Thoracic aorta (tissue), 2 donors: ENCODE measurements at places on chromosomes 11 and 22.

- DNase-seq: no peak
Measured at GRCh38 chr11:120331301-120331996, 4.8 kb upstream of the ARHGEF12 start.

DNA sequence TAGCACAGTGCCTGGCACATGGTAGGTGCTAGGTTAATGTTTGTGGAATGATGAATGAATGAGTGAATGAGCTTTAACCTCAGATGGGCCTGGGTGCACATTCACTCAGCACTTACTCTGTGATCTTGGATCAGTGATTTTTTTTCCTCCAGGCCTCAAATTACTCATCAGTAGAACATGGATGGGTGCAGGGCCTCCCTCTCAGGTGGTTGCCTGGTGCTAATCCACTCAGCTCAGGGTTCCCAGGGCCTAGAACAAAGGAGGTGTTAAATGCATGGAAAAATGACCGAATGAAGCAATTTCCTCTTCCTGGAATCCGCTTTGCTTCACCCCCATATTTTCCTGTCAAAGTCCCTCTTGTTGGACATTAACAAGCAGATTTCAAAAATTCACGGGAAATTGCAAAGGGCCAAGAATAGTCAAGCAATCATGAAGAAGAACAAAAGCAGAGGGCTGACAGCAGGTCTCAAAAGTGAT is 93.5 kb downstream of the MYEOV start:
- DNase-seq: no peak

DNA sequence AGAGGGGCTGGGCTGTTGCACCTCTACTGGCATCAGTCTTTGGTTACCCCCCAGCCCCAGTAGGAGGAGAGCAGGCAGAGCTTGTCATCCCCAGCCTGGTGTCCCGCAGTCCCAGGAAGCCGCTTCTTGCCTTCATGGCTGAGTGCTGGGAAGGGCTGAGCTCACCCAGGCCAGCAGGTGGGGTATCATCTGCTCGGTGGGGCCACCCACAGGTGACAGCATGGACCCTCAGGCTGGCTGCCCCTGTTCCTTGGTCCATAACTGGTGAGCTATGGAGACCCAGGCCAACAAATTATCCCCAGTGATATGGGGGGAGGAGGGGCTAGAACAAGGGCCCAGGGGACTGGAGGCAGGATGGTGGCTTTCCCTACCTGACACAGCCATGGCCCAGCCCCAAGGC is 6.5 kb upstream of the RHOD start:
- DNase-seq: no peak

- no peak for DNase-seq
Measured at GRCh38 chr11:64849598-64850356, 5.3 kb upstream of the CDC42BPG start.

DNA sequence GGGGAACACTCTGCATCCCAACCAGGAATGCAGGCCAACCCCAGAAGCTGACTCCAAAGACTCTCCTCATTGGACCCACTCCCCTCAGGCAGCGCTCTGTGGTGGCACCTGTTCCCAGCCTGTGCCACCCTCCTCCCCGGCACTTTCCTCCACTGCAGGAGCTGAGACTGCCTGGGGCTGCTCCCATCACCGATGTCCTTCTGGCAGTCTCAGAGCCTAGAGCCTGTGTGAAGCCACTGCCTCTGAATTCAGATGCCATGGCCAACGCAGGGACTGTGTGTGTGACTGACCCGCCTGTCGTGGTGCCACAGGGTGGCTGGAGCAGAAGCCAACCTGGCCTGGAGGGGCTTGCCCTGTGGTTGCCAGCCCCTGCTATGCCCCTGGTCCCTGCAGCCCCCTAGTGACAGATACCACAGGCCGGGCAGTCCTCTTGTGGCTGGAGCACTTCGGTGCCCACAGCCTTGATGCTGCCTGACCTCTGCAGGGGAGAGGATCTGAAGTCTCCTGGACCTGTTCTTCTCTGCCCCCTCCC is 43.2 kb downstream of the TBX1 start:
- no peak for DNase-seq

DNA sequence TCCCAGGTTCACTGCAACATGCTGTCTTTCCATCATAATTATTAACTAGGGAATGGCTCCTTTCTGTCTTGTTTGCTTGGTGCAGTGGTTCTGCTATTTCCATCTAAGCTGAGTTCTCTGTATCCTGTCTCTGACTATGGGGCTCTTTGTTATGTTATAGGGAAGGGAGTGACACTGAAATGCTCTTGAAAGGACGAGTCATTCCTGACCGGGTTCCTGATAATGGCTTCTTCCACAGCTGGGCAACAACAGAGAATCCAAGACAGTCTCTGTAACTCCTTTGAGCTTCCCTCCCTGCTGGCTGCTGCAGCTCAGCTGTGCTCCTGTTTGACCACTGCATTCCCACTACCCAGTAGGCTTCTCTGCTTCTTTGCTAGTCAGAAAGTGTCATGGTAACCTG is 24.1 kb downstream of the OR2AT4 start:
- no peak for DNase-seq

GRCh38 chr22:46701262-46701661 is 36.8 kb downstream of the CERK start:
- no peak for DNase-seq

- no peak for DNase-seq
Measured at GRCh38 chr22:34808618-34809017, 257.3 kb upstream of the ISX start.

- DNase-seq: no peak
Measured at GRCh38 chr11:125343718-125344131, 152.3 kb downstream of the FEZ1 start.

- DNase-seq: no peak
Measured at GRCh38 chr11:35402751-35403660, 16.4 kb downstream of the SLC1A2 start.

- no peak for DNase-seq
Measured at GRCh38 chr22:32353292-32353691, 4.4 kb upstream of the RFPL3 start.

DNA sequence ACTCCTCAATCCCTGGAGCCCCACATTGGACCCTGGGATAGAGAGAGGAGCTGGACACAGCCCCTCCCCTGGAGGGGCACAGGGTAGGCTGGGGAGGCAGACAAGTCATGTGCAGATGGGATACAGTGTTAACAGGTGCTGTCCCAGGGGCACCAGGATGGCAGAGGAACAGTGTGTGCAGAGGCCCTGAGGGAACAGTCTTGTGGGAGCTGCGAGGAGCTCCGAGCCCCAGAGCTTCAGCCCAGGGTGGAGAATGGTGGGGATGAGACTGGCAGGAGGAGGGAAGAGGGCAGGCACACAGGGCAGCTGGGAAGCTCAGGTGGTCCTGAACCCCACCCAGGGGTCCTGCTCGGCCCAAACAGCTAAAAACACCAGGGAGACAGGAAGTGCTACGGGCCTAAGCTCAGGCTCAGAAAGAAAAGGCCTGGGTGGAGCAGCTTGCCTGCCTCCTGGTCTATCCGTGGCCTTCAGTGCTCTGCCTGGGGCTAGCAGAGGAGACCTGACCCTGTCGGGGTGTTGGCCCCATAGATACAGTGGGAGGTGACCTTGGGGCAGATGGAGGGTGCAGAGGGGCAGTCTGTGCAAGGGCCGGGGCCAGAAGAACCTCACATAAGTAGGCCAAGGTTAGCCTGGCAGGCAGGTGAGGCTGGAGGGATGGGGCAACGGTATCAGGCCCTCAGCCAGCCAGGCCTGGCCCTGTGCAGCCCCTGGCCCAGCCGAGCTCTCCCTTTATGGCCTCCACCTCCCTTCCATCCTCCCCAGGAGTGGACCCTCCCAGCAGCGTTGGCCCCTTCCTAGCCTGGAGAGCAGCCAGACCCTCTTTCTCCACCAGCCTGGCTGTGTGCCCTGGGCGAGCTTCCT is 15.4 kb downstream of the CAPN5 start:
- DNase-seq: peak; percentile 1

GRCh38 chr11:61639816-61640443 is 40.3 kb upstream of the DAGLA start:
- no peak for DNase-seq

DNA sequence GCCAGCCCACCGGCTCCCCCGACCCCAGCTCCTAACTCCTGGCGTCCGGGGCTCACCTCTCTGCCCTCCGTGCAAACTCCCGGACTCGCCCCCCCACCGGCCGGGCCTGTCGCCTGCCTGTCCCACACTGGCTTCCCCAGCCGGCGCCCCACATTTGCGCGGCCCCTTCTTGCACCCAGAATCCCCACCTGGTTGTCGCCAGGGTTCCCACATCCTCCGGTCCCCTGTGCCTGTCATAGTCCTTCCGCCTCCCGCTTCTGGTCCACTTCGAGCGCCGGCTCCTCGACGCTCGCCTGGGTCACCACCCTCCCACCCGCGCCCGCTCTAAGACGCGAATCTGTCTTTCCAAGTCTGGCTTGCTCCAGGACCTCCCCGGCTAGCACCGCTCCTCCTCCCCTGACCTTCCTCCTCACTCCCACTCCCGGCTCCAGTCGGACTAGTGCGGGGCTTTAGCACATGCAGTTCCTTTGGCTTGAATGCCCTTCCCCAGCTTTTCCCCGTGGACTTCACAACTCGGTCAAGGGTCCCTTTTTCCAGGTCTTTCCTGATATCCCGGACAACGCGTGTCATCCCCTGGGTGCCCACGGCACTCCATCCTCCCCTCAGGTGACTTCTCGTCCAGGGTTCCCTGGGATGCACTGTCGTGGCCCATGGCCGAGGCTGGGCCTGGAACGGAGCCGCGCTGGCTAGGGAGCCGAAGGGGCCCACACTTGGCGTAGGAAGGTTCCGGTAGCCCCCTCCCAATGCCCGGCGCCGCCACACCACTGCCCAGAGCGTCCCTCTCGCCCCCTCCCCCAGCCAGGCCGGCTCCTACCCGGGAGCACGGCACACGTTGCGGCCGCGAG is 635 bp downstream of the SCARF2 start:
- DNase-seq: no peak

- no peak for DNase-seq
Measured at GRCh38 chr22:27197618-27198017, 540.2 kb downstream of the MIAT start.

DNA sequence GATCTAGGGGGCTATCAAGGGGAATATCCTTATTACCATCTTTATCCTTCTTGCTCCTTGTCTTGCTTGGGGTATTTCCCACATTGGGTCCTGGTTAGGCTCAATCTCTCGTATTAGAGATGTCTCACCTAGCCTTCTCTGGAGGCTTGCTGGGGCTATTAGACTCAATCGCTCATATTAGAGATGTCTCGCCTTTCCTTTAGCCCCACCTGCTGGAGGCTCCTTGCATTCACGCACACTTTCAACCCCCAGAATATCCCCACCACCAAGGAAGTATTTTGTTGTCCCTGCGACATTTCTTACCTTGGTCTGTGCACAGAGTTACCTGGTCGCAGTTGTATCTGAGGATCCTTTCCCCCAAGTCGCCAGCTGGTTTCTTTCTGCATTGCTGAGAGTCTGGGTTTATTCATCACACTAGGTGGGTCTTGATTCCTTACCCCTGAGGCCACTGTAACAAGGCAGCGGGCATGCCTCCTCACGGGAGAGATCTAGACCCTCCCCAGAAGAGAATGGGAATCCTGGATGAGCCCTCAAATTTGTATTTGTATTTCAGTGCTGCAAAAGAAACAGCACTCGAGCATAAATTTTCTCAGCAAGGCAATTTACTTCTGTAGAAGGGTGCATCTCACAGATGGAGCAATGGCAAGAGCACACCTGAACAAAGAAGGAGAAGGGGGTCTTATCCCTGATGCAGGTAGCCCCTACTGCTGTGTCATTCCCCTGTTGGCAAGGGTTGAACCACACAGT is 15.9 kb upstream of the HYLS1 start:
- DNase-seq: no peak

DNA sequence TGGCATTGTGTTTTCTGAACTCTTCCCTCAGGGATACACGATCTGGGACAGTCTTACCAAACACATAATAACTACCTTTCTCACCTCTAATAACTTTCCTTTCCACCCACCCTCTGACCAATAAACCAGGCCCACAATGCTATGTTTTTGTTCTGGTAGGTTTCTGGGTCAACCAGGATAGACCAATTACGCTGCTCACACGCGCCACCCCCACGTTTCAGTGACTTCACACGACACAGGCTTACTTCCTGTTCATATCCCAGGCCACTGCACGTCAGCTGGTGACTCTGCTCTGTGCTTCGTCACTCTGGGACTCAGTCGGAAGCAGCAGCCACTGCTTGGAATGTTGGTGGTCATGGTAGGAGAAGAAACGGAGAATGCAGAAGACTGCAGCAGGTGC is 2.5 kb downstream of the KRTAP5-4 start:
- no peak for DNase-seq

GRCh38 chr11:40236526-40236925 is 1222.9 kb downstream of the LRRC4C start:
- DNase-seq: no peak

GRCh38 chr22:36336246-36337182 is 51.3 kb downstream of the MYH9 start:
- no peak for DNase-seq

DNA sequence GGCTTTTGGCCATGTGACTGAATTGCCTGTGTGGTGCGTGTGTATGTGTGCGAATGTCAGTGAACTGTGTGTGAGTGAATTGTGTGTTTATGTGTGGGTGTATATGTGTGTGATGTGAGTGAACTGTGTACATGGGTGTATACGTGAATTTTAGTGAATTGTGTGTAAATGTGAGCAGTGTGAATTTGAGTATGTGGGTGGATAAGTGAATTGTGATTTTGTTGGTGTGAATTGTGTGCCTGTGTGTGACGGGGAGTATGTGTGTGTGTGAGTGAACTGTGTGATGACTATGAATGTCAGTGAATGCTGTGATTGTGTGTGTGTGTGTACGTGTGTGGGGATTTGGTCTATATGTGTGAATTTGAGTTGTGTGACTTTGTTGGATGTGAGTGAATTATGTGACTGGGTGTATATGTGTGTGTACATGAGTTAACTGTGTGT is 3.5 kb downstream of the DDTL start:
- no peak for DNase-seq
